CD4-positive, alpha-beta T cell treated with Interleukin-15 for 4 hours (primary cell): ENCODE measurements at places on chromosomes 11 and 22.

GRCh38 chr11:66264383-66264782 lies 4.1 kb upstream of the RAB1B start:
- DNase-seq, result no peak

DNA sequence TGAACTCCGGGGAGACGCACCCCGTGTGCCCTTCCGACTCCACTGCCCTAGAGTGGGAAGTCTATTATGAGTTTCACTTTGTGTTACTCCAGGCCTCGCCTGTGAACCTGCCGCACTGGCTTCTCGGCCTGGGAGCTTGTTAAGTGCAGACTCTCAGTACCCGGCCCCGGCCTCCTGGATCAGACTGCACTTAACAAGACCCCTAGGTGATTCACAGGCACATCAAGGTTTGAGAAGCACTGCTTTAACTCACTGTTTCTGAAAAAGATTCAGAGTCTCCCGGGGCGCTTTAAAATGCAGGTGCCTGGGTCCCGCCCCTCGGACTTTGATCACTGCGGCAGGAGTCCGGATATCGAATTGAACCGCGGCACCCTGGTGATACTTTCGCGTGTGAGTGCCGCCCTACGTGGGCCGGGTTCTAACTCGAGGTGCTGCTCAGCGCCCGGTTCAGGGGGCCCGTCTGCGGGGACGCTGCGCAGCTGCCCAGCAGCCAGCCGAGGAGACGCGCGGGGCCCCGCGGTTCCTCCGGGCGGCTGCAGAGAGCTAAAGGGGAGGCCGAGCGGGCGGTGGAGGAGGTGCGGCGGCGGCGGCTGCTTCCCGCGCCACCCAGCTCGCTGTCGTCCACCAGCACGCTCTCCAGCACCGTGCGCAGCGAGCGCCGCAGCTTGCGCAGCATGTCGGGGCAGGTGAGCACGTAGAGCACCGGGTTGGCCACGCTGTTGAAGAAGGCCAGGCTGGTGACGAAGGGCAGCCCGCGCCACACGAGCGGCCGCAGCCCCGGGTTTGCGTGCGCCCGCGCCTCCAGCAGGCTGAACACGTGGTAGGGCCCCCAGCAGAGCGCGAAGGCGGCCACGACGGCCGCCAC lies 3.4 kb downstream of the PTGDR2 start:
- DNase-seq, result no peak

GRCh38 chr22:27915986-27916385 lies 3.1 kb downstream of the PITPNB start:
- DNase-seq, result no peak

DNA sequence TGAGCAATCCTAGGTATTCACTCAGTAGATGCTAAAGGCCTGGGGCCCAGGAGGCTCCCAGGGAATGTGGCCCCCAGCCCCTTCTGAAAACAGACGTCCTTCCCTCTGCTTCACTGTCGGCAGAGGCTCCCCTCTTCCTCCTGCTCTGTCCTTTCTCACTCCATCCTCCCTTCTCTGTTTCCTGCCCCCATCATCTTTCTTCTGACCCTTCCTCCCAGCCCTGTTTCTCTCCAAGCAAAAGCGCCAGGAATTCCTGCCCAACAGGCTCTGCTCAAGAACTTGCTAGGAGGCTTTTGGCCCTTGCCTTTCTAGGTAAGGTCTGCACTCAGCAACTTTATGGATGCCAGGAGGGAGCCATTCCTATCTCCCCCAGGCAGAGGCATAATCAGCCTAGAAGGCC lies 300.5 kb downstream of the NTM start:
- DNase-seq, result no peak

DNA sequence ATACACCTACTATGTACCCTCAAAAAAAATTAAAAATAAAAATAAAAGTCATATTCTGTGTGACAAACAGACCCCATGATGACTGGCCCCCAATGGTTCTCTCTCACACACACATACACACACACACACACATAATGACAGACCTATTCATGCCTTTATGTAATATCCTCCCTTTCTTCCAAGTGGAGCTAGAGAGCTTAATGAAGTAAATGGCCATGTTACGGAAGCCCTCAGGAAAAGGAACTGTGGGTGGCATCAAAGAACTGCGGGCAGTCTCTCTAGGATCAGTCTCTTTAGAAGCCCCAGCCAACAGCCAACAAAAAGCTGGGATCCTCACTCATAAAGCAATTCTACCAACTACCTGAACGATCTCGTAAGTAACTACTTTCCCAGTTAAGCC lies 125.5 kb downstream of the SIK3 start:
- no peak for DNase-seq
